ENCODE measurements at places on chromosomes 5 and 9.

- DNase-seq: no peak
Measured at GRCh38 chr5:159362220-159362619, 31.9 kb upstream of the IL12B start.

DNA sequence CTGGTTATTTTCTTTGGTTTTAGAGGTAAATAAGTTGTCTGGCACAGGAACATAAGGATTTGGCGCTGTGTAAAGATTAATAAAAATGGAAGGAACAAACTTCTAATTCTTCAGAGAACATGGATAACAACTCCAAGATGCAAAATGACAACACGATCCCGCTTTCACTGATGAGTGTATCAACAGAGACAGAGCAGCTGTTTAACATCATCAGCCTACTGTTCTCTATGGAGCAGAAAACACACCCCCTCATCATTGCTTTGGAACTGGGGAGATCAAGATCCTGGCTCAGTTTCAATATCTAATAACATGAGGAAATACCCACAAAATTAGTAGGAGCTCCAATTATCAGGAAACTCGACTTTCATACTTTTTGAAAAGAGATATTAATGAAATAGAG is 8.3 kb upstream of the GAS1 start:
- no peak for DNase-seq

DNA sequence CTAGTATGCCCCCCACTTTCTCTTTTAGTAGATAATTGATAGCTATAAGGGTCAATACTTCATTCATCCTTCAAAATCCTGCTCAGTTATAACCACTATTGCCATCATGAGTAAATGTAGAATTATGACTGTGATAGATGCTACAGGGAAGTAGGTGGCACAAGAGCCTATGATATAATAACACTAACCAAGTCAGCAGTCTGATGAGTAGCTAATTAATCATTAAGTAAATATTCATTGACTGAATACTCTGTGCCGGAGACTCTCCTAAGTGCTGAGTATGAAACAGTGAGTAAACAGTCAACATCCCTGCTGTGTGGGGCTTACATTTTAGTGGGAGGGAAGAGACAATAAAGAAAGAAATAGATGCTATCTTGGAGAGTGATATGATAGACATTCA is 430.3 kb upstream of the ZNF462 start:
- DNase-seq: no peak

GRCh38 chr5:17339841-17340240 is 122.4 kb downstream of the BASP1 start:
- no peak for DNase-seq

DNA sequence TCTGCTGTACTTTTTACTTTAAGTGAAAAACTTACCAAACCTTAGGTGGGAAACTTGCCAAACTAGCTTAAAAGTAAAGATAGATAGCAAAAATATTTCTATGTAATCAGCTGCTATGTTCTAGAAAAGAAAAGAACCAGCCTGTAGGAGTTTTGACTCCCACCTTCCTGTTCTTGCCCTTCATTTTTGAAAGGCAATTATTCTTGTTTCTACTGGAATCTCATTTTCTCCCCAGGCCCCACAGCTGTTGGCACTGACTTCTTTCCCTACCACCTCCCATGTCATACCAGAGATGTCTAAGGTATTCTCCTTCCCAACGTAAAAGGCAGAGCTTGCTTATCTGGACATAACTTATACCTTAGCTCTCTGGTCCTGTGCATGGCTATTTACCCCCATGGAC is 389.7 kb downstream of the ARHGEF28 start:
- DNase-seq: no peak

- DNase-seq: no peak
Measured at GRCh38 chr9:89474939-89475338, 23.0 kb downstream of the SEMA4D start.

- no peak for DNase-seq
Measured at GRCh38 chr9:9752722-9753121, 860.1 kb downstream of the PTPRD start.

- peak; percentile 61 for DNase-seq
Measured at GRCh38 chr5:55657443-55657842, 54.7 kb downstream of the SLC38A9 start.

DNA sequence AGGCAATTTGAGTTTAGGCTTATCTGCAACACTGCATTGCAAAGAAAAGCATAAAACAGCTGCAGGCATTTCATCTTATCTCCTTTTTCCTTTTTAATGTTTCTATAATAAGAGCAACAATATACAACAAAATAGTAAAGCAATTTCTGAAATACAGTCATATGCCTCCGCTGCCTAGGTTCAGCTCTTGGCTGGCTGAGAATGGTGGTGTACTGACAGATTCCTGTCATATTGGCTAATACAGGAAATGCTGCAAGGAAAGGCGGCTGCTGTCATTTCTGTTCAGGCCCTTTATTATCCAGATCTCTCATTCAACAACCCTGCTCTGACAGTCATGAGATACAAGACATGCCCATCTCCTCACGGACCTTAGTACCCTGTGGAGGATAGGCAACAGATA is 677.0 kb downstream of the TAF11L14 start:
- DNase-seq: no peak

- DNase-seq: peak; percentile 72
Measured at GRCh38 chr5:96601715-96602244, 60.4 kb upstream of the CAST start.

DNA sequence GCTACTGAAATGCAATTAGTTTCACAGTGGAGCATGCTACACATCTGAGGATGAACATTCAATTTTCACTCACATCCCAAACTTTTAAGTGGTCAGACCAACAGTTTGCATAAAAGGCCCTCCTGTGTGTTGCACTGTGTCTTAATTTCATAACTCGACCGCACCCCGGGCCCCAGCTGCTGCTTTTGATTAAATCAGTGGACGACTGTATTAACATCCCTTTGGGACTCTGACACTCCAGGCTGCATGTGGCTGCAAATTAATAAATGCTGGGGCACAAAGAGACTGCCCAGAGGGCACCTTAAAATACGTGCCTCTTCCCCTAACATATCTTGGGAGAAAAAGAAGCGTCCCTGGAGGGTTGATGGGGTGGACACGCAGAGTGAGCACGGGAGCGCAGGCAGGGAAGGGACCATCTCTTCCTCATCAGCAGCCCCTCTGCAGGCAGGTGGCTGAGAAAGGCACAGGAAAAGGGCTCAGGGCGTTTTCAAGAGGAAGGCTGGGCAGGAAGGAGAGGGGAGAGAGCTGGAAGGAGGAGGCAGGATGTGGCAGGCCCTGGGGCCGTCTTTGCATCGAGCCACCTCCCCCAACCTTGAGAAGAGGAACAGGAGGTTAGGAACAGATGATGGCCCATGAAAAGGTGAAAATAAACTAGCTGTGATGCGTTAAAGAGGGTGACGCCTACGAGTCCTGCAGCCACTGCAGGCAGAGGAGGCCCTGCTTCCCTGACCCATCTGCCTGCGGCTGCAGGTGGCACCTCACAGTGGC is 18.6 kb downstream of the MED10 start:
- DNase-seq: no peak

DNA sequence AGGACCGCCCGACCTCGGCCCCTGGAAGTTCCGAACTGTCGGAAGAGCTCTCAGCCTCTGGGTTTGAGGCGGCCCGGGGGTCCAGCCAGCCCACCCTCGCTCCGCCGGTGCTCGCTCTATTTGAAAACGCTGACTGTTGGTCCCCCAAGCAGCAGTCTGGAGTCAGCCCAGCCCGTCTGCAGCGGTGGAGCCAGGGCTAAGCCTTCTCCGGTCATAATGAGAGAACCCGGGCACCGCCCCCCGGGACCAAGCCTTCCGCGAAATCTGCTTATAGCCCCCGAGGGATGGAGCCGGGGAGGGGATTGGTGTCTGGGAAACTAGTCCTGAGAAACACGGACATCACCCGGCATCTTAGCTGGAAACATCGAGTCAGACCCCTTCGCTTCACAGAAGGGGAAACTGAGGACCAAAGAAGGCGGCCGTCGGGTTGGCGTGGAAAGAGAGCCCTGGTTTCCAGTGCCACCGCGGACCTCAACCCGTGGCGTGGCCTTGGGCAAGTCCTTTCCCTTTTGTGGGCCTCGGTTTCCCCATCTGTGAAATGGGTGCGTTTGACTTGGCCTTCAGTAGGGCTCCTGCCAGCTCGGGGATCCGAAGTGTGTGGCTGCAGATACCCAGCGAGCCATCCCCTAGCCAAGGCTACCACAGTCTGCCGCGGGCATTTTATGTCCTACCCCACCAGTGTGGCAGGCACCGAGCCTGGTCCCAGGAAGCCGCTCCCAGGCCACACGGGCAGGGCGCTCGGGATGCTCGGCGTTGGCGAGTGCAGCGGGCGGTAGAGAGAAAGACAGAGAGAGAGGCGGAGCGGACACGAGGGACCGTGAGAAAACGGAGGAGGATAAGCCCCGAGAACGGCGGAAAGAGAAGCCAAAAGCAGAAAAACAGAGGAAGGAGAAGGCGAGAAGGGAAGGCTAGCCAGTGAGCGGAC is 857 bp downstream of the ADAM19 start:
- peak; percentile 66 for DNase-seq

GRCh38 chr9:99024959-99025358 is 80.0 kb upstream of the TGFBR1 start:
- DNase-seq: no peak

DNA sequence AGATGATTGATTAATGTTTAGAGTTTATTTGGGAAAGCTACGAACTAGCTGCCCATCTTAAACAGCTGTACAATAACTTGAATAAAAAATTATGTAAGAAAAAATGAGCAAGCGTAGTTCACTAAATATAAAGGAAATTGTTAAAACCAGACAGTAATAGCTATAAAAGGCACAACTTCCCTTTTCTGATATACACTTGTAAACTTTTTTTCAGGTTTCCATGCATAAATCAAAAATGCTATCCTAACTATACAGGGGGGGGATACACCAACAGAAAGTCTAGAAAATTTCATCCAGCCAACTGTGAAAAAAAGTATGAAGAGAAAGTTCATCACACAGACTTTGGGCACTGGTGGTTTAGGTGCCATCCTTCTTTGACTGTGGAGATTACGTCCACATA is 122.3 kb downstream of the NR3C1 start:
- DNase-seq: no peak

- DNase-seq: peak; percentile 11
Measured at GRCh38 chr5:153400931-153401330, 89.5 kb upstream of the GRIA1 start.

DNA sequence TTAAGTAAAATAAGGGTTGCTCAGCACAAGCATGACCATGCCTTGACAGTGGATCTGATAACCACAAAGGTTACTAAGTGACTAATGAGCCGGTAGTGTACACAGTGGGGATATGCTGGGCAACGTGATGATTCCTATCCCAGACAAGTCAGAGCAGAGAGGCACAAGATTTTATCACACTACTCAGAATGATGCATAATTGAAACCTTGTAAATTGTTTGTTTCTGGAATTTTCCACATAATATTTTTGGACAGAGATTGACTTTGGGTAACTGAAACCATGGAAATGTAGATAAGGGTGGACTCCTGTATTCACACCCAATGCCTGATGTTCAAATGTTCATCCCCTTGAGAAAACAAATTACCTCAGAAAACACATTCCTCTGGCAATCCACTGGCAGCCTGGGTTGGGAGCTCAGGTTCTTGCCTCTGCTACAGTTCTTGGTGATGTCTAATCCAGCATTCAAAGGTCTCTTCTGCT is 16.2 kb upstream of the ERAP1 start:
- DNase-seq: peak; percentile 98

Measured in M059J (cell line).